ENCODE measurements at places on chromosomes 6 and 20.

- DNase-seq, result no peak
Observed at GRCh38 chr6:168396561-168396960, 44.4 kb upstream of the SMOC2 start.

- DNase-seq, result no peak
Observed at GRCh38 chr6:72672906-72673305, 51.0 kb downstream of the KCNQ5 start.

- DNase-seq, result no peak
Observed at GRCh38 chr6:14729129-14729871, 516.6 kb upstream of the JARID2 start.

DNA sequence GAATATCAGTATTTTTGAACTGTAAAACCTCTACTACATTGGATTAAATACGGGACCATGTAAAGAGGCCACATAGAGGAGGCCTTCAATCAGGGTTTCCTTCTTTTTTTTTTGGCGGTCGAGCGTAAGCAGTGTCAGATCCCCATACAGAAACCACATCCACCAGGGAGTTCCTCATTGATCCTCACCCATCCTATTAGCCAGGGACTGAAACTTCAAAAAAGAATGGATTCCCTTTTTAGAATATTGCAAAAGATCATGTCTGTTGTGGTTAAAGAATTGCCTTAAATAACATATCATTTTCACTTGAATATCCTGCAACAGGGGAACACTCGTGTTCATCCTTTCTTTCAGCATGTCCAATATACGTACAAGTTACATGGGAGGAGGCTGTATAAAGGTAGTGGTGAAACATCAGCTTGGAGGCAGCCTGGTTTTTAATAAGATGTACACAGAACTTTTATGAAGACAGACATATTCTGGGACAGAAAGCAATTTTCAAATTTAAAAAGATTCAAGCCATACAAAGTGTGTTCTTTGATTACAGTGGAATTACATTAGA lies 96.1 kb downstream of the PPP1R14C start:
- DNase-seq, result no peak

DNA sequence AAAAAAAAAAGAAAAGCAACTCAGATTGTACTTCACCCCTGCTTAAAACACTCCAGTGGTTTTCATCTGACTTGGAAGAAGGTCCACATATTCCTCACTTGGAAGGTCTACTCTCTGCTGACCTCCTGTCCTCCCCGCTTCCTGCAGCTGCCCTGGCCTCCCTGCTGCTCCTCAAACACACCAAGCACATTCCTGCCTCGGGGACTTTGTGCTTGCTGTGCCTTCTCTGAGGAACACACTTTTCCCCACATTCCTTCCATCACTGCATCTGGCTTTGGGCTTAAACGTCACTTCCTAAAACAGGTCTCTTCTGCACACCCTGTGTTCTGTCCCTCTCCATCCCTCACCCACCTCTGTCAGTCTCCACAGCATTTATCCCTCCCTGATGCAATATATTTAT lies 4.9 kb upstream of the PDYN start:
- DNase-seq, result peak; percentile 13

DNA sequence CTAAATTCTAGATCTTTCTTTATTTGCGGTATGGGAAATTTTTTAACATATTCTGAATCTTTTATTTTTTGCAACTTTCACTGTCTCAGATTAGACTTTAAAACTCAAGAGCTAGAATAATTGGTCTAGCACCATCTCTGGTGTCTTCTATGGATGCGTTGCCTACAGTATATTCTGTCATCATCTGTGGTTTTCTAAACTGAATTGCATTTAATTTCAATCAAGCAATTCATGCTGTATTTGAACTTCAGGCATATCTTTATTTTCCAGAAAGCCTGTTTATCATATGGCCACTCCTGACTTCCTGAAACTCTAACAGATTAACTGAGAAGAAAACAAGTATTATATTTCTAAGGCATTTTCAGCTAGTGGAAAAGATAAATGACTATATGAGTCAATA lies 281.6 kb downstream of the PLCB1 start:
- DNase-seq, result no peak

DNA sequence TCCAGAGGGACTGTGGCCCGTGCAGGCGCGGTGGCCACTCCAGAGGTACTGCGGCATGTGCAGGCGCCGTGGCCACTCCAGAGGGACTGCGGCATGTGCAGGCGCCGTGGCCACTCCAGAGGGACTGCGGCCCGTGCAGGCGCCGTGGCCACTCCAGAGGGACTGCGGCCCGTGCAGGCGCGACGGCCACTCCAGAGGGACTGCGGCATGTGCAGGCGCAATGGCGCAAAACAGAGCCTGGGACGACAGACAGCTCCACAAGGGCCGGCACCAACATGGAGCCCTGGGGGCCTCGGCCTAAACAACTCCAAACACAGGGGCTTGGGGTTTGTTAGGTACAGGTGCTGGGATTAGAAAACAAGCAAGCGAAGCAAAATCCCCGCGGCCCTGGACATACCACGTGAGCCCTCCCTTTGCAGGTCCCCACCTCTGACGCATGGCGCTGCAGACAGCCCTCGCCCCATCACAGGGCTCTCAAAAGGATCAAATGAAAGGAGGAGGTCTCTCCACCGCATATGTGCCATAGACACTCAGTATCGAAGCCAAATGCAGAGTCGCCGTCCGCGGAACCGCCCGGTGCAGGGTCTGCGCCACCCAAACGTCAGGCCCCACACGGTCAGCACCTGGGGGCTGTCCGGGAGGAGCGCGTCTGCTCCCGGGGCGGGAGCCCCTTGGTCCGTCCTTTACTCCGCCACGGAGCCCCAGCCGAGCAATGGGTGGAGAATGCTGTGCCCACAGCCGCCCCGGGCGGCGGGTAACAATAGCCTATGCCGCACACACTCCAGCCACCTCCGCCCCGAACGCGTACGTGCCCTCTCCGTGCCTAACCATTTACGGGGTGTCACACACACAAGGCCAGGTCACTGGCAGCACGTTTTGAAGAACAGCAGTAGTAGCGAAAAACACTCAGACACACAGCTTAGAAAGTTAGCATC lies 85.7 kb downstream of the TAF4 start:
- no peak for DNase-seq

- no peak for DNase-seq
Observed at GRCh38 chr6:148885136-148885865, 138.5 kb downstream of the UST start.

DNA sequence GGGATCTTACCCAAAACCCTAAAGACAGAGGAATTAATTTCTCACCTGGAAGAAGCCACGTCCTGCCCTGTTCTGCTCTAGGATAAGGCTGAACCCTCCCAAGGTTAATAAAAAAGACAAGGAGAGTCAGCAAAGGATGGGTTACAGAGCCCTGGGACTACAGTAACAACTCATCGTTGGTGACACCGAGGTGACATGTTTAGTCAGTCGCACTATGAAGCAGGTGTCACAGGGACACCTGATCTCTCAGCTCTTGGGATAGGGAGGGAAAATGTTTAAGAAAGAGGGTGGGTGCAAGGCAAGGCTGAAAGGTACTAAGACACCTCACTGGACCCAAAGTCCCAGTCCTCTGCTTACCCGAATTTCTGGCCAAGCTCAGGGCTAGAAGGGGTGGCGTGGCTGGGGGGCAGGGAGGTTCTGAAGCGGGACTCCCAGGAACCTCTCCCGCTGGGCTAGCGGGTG lies 562 bp downstream of the MOCS1 start:
- DNase-seq, result no peak

- no peak for DNase-seq
Observed at GRCh38 chr6:152093711-152094110, 286.2 kb downstream of the ESR1 start.

DNA sequence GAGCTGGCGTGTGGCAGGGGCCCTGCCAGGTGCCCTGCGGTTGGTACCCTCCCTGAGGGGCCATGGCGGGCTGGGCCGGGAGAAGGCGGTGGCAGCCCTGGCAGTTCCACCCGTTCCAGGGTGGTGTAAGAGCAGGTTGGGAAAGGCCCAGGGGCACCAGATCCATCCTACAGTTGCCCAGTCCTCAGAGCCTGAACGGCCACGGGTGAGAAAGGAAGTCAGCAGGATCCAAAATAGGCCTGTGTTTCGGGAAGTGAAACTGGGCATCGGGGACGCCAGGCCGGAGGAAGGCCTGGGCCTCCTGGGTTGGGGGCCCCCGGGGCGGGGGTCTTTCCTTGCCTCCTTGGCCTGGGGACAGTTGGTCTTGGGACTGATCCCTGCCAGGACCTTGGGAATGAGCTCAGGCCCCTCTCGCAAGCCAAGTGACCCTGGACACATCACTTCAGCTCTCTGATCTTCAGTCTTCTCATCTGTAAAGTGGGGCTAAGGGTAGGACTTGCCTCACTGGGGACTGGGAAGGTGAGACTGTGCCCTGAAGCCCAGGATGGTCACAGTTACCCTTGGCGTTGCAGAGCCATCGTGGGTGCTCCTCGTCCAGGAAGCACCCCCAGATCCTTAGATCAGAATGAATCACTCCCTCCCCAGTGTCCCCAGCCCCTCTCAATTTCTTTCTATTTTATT lies 18.1 kb upstream of the NOL4L start:
- no peak for DNase-seq

DNA sequence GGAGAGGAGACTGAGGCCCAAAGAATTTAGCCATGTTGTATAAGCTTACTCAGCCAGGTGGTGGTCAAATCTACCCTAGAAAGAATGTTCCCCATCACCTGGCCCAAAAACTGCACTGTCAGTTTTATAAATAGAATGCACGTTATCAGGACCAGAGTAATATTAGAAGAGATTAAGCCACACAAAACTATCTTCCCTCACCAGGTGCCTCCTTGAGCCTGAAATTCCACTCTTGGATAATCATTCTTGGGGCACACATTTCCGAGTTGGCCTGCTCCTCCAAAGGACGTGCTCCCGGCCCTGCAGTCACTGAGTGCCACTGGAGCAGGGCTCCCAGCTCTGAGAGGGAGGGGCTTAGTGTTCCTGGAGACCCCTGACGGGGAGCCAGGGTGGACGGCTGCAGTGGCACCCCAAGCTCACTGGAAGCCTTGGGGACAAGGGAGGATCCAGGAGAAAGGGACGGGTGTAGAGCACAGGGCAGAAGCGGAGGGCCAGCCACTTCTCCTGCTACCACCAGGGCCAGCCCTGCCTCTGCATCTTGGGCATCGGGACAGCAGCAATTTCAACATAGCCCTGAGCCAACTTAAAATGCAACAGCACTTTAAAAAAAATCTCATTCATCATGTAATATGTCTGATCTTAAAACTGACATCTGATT lies 160.8 kb upstream of the QKI start:
- no peak for DNase-seq

- DNase-seq, result no peak
Observed at GRCh38 chr6:69246983-69247382, 549.8 kb downstream of the LMBRD1 start.

- DNase-seq, result no peak
Observed at GRCh38 chr6:8064638-8065518, 689 bp upstream of the BLOC1S5 start.

- peak; percentile 60 for DNase-seq
Observed at GRCh38 chr6:26215585-26216358, 128.5 kb downstream of the HFE start.

- no peak for DNase-seq
Observed at GRCh38 chr20:17712708-17713107, 12.9 kb downstream of the BANF2 start.

DNA sequence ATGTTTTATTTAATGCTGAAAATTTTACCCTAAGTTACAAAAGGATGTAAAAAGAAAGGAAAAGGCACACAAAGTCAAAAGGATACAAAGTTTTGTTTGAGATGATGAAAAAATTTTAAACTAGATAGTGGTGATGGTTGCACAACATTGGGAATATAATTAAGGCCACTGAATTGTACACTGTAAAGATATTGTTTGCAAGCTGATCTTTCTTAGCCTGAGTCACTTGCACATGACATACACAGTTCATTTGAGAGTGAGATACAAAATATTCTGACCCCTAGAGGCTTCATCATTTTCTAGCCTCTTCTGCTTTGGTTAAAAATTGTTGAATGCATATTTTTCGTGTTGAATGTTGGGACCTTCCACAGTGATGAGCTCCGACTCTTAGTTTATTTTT lies 462.6 kb downstream of the HDGFL1 start:
- no peak for DNase-seq

DNA sequence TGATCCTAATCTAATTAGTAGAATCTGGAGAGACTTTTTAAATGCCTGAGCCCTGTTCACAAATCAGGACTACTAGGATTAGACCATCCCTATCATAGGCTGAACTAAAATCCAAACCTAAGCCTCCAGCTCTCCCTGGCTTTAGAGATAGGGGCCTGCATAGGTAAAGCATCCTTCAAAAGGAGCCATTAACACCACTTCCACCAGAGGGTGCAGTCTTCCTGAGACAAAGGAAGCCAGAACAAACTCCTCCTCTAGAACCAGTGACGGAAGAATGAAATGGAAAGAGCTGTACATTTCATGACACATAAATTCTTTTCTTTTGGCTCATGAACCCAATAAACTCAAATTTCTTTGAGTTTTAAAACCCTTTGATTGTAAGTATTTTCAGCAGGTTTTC lies 291.2 kb upstream of the ADGRB3 start:
- peak; percentile 84 for DNase-seq

DNA sequence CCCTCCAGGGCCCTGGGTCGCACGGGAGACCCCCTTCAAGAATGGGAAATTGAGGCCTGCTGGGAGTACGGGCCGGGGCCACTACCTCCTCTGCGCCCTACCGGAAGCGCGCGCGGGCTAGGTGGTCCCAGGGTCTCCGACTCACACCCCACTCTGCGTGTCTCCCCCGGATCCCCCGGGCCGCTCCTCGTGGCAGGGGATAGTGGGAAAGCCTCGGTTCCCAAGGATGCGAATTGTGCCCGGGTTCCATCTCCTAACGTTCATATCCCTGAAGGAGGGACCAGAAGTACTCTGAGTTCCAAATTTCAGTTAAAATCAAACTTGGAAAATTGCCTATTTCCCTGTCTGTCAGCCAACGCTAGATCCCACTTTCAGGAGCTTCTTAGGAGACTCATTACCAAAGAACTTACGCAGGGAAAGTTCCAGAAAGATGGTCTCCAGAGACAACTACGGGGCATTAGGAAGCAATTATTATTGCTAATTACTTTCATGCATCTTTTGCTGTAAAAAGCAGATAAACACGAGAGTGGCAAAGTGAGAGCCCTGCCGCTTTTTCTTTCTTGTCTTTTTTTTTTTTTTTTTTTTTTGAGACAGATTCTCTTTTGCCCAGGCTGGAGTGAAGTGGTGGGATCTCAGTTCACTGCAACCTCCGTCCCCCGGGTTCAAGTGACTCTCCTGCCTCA lies 858 bp downstream of the FAM83D start:
- no peak for DNase-seq

DNA sequence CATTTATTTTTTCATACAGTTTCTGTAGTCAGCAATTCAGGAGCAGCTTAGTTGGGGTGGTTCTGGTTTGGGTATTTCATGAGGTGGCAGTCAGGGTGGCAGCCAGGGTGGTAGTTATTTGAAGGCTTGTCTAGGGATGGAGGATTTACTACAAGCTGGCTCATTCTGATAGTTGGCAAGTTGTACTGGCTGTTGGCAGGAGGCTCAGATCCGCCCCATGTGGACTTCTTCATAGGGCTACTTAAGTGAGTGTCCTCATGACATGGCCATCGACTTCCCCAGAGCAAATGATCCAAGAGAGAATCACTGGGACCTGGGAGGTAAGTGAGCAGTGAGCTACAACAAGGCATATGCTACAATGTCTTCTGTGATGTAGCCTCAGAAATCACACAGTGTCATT lies 22.4 kb upstream of the CDKAL1 start:
- DNase-seq, result no peak

- no peak for DNase-seq
Observed at GRCh38 chr20:58146081-58146745, 82.2 kb downstream of the ANKRD60 start.

Data from T47D (cell line).